Chondrocyte (in vitro differentiated cells): ENCODE measurements at places on chromosomes 1 and 21. TPM values are rescaled to one million over a fixed set of nuclear protein-coding genes. Genes with fewer than 3 reads are reported as not detected.

DNA sequence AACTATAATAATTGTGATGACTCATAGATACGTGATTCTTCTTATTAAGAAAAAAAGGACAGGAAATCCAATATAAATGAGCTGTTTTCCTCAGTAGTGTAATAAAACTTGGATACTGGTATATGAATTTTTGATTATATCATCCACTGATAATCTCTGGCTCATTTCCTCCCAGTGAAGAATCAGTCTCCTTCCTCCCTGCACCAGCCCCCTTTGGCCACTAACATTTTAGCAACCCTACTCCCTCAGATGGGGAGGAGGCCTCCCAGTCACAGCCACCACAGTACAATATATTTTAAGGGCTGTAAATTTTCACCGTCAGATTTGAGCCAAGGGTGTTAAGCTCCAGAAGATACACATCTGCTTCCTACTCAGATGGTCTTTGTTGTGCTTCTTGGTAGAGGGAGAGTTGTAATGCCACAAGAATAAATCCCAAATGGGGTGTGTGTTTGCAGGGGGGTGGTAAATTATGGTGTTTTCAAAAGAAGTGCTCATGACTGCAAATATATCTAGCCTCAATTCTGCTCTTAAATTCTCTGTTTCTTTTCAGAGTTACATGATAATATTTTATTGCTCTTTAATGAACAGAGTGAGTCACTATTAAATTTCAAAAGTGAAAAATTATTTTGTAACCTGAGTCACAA, 153.5 kb downstream of the HLX start:
- no peak for DNase-seq

The TFAP2E gene
- total RNA-seq: 0.92 to 1.4 TPM (median 0.97 TPM) in 3 replicates

The TENT5C gene
- 0.20 to 0.41 TPM (median 0.21 TPM) in 3 replicates for total RNA-seq

GRCh38 chr1:26787381-26787705, 407 bp upstream of the PIGV start:
- no peak for DNase-seq

DNA sequence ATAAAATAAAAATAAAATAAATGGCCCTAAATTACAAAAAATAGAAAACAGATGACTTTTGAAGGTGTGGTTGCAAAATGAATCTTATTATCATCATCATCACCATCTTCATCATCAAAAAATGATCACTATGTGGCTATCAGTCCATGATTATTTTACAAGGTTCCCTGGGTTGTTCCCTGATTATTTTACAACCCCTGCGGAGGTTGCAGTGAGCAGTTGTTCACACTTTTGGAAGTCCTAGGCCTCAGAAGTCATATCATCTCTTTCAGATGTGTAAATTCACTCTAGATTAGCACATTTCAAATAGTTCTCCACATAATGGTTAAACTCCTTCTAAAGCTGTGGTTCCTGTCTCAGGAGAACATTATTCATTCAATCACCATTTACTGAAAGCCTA, 57.4 kb upstream of the NR5A2 start:
- DNase-seq: no peak

GRCh38 chr1:31437433-31438037, 24.5 kb downstream of the SERINC2 start:
- no peak for DNase-seq

The NR5A2 gene
- not detected in 3 replicates for total RNA-seq

DNA sequence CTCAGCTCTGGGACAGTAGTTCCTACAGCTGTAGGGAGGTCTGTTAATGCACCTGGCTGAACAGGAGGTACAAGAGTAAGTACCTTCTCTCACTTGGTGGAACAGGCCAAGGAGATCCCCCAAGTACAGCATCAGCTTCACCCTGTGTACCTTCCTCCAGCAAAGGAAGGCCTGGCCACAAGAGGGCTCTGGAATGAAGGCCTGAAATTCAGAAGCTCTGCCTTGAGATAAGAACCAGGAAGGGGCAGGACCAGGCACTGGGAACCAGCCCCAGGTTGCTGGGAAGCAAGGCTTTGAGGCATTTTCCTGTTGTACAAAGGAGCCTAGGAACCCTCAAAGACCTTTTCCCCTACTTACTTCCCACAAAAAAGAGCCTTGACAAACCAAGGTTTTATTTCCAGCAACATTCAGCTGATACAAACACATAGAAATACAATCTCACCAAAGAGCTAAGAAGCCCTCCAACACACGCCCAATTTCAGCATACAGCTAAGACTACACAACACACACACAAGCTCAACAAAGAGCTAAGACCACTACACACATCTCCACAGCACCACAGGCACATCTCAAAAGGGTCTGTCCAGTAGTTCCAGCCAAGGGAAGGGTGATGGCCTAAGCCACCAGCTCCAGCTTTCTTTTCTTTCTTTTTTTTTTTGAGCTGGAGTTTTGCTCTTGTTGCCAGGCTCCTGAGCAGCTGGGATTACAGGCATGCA, 23.5 kb downstream of the F11R start:
- DNase-seq: no peak

The AQP10 gene
- not detected in 3 replicates for total RNA-seq

DNA sequence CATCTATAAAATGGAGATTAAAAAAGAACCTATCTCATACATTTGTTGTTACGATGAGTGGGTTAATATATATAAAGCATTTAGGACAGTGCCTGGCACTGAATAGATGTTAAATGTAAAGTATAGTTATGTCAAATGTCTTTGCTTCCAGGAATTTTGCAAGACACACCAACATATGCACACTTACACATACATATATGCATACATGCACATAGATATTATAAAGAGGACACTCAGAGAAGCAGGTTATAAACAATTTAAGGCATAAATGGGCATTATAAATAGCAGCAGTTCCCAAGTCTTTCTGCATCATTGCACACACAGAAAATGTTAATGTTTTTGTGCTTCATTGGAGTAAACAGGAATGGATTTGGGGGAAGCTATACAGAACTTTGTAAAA, 13.3 kb downstream of the CYP4X1 start:
- no peak for DNase-seq

DNA sequence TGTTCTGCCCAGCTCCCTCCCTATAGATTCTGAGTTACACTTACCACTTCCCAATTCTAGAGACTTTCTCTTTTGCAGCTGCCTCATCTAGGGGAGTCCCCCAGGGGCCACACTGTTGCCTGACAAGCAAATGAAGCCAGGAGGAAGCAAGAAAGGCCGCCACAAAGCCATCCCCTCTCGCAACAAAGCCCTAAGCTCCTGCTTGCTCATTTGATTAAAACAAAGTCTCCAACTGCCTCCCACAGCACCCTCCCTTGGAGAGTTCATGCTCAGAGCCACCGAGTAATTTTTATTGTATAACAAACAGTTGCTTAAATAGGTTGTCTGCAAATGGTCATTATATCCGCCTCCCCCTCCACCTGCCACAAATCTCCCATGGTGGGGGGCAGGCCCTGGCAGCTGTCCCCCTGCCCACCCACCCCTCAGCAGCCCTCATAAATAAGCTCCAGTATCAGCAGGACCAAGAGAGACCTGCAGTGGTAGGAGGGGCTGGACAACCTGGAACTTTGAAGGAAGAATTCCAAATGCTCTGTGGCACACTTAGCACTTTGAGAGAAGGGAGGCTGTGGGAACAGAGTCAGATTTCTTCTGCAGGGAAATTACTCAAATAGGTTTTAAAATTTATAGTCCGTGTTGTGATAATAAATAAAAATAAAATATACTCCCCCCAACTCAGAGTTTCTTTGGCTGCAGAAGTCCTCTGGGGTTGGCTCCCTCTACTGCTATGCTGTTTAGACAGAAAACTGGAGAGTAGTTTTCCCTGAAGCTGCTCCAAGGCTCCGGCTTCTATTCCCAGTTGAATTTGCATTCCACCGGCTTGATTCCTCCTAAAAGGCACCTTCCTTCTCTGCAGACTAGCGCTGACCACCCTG, 237.5 kb downstream of the TTLL7 start:
- DNase-seq: no peak
